ENCODE measurements at places on chromosomes 2 and 18.
A peak's percentile ranks its signal among the peaks of the same experiment; 100 is the strongest.

DNA sequence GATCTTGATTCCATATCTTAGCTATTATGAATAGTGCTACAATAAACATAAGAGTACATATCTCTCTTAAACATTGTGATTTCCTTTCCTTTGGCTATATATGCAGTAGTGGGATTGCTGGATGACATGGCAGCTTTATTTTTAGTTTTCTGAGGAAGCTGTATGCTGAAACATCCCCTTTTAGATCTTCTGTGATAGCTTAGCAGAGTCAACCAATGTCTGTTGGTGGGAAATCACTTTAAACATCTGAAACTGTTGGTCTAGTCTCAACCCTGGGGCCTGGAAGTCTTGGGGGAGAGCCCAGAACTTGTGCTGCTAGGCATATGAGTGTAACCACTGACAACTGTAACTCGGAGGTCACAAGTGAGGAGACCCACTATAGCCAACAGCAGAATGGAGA, 378.6 kb upstream of the SLC14A2 start:
- H3K4me1 ChIP-seq = no peaks in the 10 kb centered on the region
- DNase-seq = no peak
- no peak overlapping the region for H3K4me3 ChIP-seq
- no peaks in the 10 kb centered on the region for H3K27me3 ChIP-seq

DNA sequence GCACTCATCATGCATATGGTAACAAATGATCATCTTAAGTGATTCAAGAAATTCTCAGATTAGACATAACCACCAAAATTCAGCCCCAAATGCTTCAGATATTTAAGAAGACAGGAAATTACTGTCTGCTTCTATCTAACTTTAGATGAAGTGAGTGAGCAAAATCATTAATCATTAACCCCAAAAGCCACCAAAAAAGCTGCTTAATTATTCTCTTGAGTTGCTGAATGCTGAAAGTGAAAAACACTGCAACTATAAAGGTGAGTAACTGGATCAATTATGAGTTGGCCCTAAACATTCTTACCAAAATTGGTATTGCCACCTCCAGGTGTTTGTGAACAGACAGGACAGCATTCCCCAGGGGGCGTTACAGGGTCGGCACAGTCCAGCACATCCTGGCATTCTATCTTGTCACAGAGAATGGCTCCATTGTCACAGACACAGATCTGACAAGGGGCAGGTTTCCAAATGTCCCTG, 69.6 kb downstream of the COL5A2 start:
- no peak for DNase-seq
- no peak overlapping the region for H3K4me3 ChIP-seq
- H3K36me3 ChIP-seq = no peaks in the 10 kb centered on the region
- no peak overlapping the region for H3K27ac ChIP-seq
- H3K27me3 ChIP-seq = no peaks in the 10 kb centered on the region

- no peaks in the 10 kb centered on the region for H3K4me1 ChIP-seq
- H3K36me3 ChIP-seq = no peaks in the 10 kb centered on the region
- DNase-seq = no peak
- no peak overlapping the region for H3K4me3 ChIP-seq
These were observed 2.0 kb downstream of the MAP3K20 start for GRCh38 chr2:173077506-173078177.

DNA sequence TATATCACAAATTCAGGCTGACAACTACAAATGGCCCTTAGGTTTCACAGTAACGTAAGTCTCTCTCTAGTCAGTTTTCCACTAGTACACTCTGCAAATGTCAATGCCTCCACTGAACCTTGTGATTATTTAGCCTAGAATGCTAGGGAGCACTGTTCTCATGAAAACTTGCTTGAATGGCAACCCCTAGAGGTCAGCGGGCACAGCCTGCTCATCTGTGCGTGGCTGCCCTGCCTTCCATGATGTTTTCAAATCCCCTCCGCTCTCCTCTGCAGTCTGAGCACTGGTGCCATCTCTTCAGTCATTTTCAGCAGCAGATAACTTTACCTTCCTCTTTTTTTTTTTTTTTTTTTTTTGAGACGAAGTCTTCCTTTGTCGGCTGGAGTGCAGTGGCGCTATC, 84.1 kb upstream of the GULP1 start:
- H3K27ac ChIP-seq = no peak overlapping the region
- DNase-seq = no peak
- H3K27me3 ChIP-seq = no peaks in the 10 kb centered on the region
- H3K4me3 ChIP-seq = no peak overlapping the region

- no peak for DNase-seq
- no peaks in the 10 kb centered on the region for H3K27me3 ChIP-seq
- no peaks in the 10 kb centered on the region for H3K36me3 ChIP-seq
- no peaks in the 10 kb centered on the region for H3K4me1 ChIP-seq
- no peak overlapping the region for H3K4me3 ChIP-seq
These were observed 66.1 kb upstream of the CDCA7 start for GRCh38 chr2:173288561-173288960.

GRCh38 chr18:35282353-35282752, 7.7 kb downstream of the ZSCAN30 start:
- no peak overlapping the region for H3K27ac ChIP-seq
- H3K4me3 ChIP-seq = no peak overlapping the region
- no peaks in the 10 kb centered on the region for H3K4me1 ChIP-seq

DNA sequence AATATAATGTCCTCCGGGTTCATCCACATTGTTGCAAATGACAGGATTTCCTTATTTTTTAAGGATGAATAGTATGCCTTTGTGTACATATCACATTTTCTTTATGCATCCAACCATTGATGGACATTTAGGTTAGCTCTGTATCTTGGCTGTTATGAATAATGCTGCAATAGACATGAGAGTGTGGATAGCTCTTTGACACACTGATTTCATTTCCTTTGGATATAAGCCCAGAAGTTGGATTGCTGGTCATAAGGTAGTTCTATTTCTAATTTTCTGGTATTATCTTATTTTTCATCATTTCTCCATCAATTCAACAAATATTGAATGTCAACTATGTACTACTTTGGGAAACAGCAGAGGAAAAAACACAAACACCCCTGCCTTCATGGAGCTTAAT, 423.3 kb downstream of the MTX2 start:
- H3K27ac ChIP-seq = no peak overlapping the region
- no peaks in the 10 kb centered on the region for H3K4me1 ChIP-seq
- H3K27me3 ChIP-seq = no peaks in the 10 kb centered on the region
- no peak overlapping the region for H3K4me3 ChIP-seq
- no peaks in the 10 kb centered on the region for H3K36me3 ChIP-seq

DNA sequence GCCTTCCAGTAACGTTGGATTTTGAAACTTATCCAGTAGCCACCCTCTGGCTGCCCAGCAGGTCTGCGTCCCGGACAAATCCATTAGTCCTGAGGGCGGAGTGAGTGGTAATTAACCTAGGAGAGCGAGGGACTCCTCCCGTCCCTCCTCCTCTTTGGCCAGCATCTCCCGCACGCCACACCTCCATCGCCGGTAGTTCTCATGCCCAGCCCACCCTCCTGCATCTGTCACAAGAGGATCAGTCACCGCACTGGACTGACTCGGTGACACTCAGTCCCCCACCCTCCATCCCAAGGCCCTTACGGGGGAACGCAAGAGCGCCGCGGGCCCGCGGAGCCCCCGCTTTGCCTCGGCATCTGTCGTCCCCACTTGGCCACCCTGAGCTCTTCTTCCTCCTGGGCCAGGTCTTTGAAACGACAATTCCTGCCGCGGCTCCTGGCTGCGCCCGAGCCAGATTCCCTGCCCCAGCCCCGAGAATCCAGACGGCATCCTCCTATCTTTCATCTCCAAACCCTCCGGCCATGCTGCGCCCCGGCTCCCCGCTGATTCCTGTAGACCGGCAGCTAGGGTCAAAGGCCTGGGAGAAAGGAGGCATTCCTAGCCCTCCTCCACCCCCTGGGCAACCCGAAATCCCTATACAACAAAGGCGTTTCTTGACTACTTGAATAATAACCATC, 77.5 kb downstream of the EIF2AK3 start:
- no peak overlapping the region for H3K27ac ChIP-seq
- peak; percentile 75 for DNase-seq
- H3K4me3 ChIP-seq = peak overlapping the region; percentile 60
- H3K4me1 ChIP-seq = peaks cover 5% of the 10 kb centered on the region
- H3K27me3 ChIP-seq = no peaks in the 10 kb centered on the region
- no peaks in the 10 kb centered on the region for H3K36me3 ChIP-seq

GRCh38 chr2:231530099-231531011, at the start of gene NMUR1:
Gene NMUR1 (minus strand): TSS chr2:231530445. CDS start chr2:231530361, 84 bp downstream.
- H3K4me3 ChIP-seq = peak within 1 kb of the TSS; percentile 32
- H3K4me1 ChIP-seq = no peaks in the 10 kb centered on the region
- peaks cover 18% of the 10 kb centered on the region for H3K27me3 ChIP-seq
- no peak within 1 kb of the TSS for H3K27ac ChIP-seq
- no peaks in the 10 kb centered on the region for H3K36me3 ChIP-seq

DNA sequence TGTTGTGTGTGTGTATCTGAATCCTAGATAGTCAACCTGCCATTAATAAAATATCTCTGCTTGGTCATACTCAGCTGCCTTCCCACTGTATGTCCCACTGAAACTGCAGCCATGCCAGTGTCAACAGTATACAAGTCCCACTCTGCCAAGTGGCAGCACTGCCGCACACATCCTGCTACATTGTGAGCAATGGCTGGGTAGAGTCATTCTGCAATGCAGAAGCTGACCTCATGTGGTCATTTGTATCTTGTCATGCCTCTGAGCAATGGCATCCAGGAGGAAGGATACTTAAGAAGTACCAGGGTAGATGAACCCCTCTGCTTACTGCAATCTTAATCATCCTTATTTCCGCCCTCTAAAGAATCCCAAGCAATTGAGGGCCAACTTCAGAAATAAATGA, 302.2 kb upstream of the DDX18 start:
- H3K27me3 ChIP-seq = no peaks in the 10 kb centered on the region
- H3K27ac ChIP-seq = no peak overlapping the region
- no peak overlapping the region for H3K4me3 ChIP-seq
- DNase-seq = no peak

GRCh38 chr2:173090973-173091660, 15.5 kb downstream of the MAP3K20 start:
- H3K27me3 ChIP-seq = no peaks in the 10 kb centered on the region
- H3K4me1 ChIP-seq = peaks cover 4% of the 10 kb centered on the region
- H3K27ac ChIP-seq = no peak overlapping the region
- DNase-seq = no peak
- no peak overlapping the region for H3K4me3 ChIP-seq

DNA sequence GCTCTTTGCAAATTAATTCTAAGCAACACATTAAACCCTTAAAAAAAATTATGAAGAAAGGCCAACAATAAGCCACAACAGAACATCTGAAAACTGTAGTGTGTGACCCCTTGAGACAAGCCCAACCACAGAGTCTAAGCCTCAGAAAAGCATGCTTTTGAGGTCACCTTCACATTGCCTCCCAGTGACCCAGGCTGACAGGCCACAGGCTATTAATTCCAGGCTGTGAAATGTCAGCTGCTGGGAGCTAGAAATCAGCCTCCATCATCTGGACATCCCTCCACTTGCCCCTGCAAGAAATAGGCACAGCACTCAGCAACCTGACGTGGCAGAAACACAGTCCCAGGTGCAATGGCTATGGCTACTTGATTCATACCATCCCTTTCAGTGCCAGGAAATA, 179.4 kb upstream of the ZFP36L2 start:
- no peak overlapping the region for H3K27ac ChIP-seq
- no peak overlapping the region for H3K4me3 ChIP-seq
- no peak for DNase-seq
- H3K27me3 ChIP-seq = no peaks in the 10 kb centered on the region

GRCh38 chr18:26493021-26493420, 55.3 kb downstream of the KCTD1 start:
- DNase-seq = no peak
- H3K4me1 ChIP-seq = no peaks in the 10 kb centered on the region
- H3K27ac ChIP-seq = no peak overlapping the region
- H3K27me3 ChIP-seq = no peaks in the 10 kb centered on the region

- DNase-seq = no peak
- no peaks in the 10 kb centered on the region for H3K27me3 ChIP-seq
- H3K36me3 ChIP-seq = no peaks in the 10 kb centered on the region
- H3K27ac ChIP-seq = no peak overlapping the region
These were observed 383.4 kb upstream of the CDH2 start for GRCh38 chr18:28560331-28560730.

DNA sequence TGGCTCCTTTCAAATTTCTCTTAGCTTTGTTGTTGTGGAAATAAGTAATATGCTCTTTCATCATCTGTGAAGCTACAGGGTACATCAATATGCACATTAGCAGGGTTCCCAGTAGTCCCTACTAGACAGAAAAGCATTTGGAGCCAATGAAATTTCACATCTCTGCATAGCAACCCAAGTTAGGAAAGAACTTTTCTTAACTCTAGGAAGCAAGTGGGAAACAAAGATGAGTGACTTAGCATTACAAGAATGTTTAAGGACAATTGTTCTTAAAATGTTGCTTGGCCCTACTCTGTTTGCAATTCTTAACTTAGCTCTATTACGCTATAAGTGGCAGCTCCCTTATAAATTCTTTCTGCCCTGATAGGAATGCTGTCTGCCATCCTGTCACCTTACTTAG, 39.6 kb downstream of the ZEB2 start:
- no peaks in the 10 kb centered on the region for H3K27me3 ChIP-seq
- H3K27ac ChIP-seq = no peak overlapping the region
- no peaks in the 10 kb centered on the region for H3K36me3 ChIP-seq
- no peak overlapping the region for H3K4me3 ChIP-seq

DNA sequence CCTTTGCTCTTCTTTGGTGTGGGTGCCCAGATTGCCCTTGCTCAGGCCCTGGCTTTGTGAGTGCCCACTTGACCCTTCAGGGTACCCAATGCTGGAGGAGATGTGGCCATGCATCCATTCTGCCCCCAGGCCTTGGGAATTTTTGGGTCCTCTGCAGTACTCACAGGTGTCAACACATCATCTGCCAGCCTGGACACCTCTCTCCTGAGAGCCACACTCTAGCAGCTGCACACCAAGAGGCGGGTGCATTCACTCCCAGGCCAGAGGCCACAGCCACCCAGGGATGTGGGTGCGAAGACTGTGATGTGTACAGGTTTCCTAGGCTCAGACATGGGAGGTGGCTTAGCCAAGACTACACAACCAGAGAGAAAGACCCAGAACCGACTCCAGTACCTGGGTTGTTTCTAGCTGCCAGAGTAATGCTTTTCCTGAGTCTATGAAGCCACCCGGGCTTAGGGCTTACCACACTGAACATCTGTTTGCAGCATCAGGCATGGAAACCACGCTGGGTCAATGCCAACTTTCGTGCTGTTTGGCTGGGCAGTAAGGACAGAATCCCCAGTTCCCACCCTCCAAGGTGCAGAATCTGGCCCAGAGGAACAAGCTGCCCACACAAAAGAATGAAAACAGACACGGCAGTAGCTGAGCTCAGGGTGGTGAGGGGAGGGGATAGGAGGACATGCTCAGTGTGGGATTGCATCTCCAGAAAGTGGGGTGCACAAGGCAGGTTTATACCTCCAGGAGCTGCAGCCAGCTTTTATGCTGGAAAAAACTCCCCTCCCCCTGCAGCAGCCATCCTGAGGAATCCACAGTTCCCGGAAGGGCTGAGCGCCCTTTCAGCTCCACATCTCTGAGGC, 40.1 kb downstream of the KCNF1 start:
- no peak overlapping the region for H3K27ac ChIP-seq
- H3K36me3 ChIP-seq = no peaks in the 10 kb centered on the region
- DNase-seq = no peak
- no peaks in the 10 kb centered on the region for H3K27me3 ChIP-seq

GRCh38 chr18:23334569-23334968, 118.5 kb upstream of the RIOK3 start:
- H3K27me3 ChIP-seq = no peaks in the 10 kb centered on the region
- no peak for DNase-seq
- H3K27ac ChIP-seq = no peak overlapping the region
- H3K4me1 ChIP-seq = peaks cover 3% of the 10 kb centered on the region
- H3K4me3 ChIP-seq = no peak overlapping the region
- H3K36me3 ChIP-seq = no peaks in the 10 kb centered on the region

- H3K4me3 ChIP-seq = no peak overlapping the region
- H3K36me3 ChIP-seq = no peaks in the 10 kb centered on the region
- no peak for DNase-seq
- H3K27me3 ChIP-seq = no peaks in the 10 kb centered on the region
These were observed 233.5 kb downstream of the MYT1L start for GRCh38 chr2:2097549-2097948.

All from H1 (cell line).